ENCODE measurements at places on chromosomes 5 and 9.

DNA sequence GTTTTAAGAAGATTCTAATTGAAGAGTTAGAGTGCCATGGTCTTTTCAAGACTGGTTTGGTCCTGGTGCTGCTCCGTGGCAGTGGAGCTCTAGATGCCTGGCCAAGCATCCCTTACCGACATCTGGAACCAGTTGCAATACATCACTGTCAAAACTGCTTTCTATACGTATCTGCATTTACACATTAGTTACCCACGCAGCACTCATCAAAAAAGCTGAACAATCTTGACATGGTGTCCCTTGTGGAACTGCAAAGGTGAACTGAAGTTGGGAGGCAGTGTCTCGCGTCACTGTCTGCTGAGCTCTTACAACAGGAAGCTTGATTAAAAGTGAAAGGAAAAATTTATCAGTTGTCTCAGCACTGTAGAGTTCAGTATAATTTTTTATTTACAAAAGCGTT, 82.6 kb downstream of the PBX3 start:
- DNase-seq: peak; percentile 30

DNA sequence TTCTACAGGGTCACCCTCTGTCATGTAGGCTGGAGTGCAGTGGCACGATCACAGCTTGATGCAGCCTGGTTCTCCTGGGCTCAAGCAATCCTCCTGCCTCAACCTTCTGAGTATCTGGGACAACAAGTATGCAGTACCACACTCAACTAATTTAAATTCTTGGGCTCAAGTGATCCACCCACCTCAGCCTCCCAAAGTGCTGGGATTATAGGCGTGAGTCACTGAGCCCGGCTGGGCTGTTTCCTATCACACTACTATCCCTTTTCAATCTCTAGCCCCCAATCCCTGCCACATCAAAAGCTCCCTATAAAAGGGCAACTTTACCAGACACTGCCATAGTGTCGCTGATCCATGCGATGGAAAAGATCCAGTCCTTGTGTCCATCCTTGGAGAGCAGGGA, 20.4 kb downstream of the DCAF12 start:
- no peak for DNase-seq

- DNase-seq: no peak
These were observed 216.0 kb upstream of the ANKRD55 start for GRCh38 chr5:56449071-56449640.

DNA sequence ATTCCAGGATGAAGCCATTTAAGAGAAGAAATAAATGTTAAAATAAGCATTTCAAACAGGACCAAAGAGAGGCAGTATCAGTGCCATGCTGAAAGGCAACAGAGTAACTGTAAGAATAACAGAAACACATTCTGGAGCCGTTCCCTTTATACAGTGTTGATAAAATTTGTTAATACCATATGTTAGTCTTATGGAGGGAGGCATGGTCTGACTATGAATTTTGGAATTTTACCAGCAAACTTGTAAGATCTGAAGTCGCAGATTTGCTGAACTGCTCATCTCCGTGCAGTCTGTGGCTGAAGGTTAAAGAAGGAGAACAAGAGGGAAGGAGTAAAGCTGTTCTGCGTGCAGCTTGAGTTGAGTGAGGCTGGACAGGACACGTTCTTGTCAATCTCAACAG, 508.4 kb downstream of the NFIB start:
- no peak for DNase-seq

GRCh38 chr5:125093776-125094175, 347.3 kb upstream of the ZNF608 start:
- DNase-seq: no peak

- peak; percentile 86 for DNase-seq
These were observed 2.8 kb downstream of the IL3 start for GRCh38 chr5:132063090-132063911.

- DNase-seq: peak; percentile 64
These were observed 1.3 kb downstream of the CD72 start for GRCh38 chr9:35616681-35617459.

DNA sequence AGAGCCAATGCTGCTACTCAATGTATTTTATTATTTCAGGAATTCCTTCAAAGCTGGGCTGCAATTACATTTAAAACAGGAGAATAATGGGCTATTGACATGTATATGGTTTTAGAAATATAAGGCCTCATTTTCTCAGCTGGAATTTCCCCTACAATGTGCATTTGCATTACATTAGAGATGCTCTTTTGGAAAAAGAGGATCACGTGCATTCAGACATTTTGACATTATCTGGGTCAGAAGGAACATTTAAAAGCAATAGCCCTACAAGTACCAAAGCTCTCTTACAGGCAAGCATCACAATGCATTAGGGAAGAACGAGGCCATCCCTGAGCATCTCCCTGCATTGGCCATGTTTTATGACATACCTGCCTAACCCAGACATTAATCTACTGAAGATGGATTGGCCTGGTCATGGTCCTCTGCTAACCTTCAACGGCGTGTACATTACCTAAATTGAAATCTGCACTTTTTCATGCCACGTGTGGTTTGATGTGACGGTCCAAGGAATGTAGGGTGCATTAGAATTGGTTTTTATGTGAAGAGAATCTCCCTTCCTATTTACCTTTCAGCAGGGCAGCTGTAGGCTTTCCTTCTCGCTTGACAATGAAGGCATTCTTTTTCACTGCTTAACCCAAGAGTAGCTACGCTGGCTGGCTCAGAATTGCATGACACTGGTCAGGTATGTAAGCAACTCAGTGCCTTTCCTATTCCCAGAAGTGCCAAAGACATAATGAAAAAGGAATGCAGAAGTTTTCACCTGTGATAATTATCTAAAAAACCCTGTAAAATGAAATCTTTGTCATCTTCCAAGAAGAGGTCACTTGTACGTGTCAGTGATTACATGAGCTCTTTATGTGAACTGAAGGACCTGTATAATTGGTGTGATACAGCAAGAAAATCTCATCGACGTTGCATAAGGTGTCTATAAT, 212.3 kb upstream of the MPDZ start:
- peak; percentile 53 for DNase-seq

- DNase-seq: peak; percentile 57
These were observed 360.5 kb downstream of the KCTD16 start for GRCh38 chr5:144531188-144531587.

DNA sequence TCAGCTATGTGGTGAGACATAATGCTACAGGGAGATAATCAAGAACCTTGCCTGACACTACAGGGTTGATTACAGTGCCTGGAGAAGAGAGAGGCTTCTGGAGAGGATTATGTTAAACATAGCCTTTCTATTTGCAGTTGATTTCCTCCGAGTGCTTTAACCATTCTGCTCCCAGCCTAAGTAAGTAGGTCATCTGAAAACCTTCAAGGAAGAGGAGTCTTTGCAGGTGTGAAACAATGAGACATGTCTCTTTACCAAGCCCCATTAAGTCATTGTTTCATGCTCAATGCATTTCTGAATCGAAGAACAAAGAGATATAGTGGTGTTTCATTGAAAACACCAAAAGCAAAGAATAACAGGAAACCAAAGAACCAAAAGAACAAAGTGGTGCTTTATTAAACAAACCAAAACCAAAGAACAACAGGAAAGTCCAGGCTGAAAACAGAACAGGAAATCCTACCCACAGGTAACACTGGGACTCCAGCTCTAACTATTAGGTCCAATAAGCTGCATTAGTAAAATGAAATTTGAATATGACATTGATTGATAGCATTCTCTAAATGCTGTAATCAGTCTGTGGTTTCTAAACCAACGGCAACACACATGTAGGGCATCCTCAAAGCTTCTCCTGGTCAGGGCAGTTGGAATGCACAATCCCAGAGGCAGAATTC, 113.3 kb upstream of the SPATA31D4 start:
- DNase-seq: peak; percentile 74

- DNase-seq: no peak
These were observed 20.3 kb downstream of the LPCAT1 start for GRCh38 chr5:1503241-1504068.

DNA sequence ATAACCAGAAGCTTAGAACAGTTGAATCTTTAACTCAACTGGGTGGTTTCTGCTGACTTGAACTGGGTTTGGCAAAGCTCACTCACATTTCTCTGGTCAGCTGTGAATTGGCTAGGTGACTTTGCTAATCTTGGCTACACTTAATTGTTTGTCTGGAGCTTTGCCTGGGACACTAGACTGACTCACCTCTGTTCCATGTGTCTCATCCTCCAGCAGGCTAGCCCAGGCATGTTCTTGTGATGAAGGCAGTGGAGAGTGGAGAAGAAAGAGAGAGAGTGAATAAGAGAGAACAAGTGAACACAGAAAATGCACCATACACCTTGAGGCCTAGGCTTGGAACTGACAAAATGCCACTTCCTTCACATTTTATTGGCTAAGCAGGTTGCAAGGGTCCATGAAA, 32.6 kb downstream of the SPATA31D1 start:
- peak; percentile 19 for DNase-seq

DNA sequence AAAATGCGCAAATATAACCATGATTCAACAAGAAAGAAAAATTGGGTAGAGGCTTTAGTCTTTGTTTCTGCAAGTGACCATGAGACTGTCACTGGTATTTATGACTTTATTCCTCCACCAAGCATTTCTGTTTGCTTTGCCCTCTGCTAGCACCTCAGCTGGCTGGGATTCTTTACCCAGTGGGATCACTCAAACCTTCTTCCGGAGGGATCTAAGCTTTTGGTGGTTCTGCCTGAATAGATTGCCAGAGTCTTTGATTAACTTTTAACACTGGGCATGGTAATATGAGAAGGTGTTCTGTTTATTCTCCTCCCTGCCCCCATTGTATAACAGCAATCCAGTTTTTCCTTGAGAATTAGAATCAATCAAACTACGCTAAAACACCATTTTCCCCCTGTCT, 59.1 kb upstream of the FBN2 start:
- DNase-seq: no peak

DNA sequence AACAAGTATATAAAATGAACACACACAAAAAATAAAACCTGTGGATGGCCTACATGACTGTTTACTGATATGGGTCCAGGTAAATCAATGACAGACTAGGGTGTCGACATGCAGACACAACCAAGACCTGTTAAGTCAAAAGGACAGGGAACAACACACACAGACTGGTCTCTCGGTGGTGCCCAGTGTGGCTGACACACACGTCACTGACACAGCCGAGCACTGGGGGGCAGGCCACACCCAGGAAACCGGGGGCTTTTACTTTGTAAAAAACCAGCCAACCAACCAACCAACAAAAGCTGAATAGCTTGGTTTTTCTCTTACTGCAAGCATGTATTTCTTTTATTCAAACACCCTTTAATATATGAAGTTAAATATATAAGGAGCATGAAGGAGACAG, 5.0 kb downstream of the FAM163B start:
- DNase-seq: peak; percentile 27

GRCh38 chr5:78359831-78360673, at the start of gene SCAMP1:
Gene SCAMP1 (plus strand): TSS chr5:78360617. CDS start chr5:78360672, 55 bp downstream.
- DNase-seq: peak; percentile 97

GRCh38 chr5:61044545-61044944, 99.5 kb downstream of the NDUFAF2 start:
- no peak for DNase-seq

- DNase-seq: peak; percentile 93
These were observed 34.8 kb downstream of the LSM11 start for GRCh38 chr5:157778121-157778805.

DNA sequence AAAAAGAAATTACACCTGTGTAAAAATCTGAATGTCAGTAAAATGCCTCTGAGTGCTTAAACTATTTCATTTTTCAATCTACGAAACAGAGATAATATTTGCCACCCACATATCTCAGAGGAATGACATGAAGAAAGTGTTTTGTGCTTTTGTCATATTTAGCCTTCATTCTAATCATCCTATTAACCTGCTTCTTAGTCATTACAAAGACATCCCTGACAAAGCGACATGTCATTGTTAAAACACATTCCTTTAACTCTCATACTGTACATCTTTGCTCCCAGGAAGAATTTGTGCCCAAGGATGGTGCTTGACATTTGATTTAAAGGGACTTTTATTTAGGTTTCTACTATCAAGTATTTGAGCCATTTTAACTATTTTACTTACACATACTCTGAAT, 275.9 kb downstream of the DMRTA1 start:
- DNase-seq: no peak

- no peak for DNase-seq
These were observed 3.4 kb upstream of the GCNT4 start for GRCh38 chr5:75055727-75056144.

GRCh38 chr5:654071-654778, 38.9 kb downstream of the TPPP start:
- no peak for DNase-seq

DNA sequence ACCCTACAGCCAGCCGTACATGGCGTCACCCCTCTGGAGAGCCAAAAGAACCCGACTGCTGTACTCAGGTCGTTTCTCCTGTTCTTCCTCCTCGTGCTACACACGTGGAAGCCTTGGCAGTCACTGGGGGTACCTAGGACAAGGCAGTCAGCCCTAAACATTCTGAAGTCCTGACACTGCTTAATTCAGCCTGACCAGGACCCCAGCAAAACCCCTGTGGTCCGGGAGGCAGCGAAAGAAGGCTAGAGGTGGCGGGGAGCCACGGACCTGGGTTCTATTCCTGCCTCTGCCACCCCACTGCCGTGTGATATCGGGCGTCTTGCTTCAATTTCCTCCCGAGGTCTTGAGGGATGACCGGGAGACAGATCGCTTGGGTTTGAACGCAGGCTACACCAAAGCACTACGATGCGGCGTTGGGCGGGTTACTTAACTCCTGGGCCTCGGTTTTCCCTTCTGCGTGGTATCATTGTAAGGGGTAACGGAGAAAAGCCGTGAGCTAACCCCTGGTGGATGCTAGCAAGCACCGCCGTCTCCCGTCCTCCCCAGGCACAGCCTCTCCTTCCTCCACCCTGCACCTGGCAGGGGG, 429 bp upstream of the ARL10 start:
- no peak for DNase-seq

DNA sequence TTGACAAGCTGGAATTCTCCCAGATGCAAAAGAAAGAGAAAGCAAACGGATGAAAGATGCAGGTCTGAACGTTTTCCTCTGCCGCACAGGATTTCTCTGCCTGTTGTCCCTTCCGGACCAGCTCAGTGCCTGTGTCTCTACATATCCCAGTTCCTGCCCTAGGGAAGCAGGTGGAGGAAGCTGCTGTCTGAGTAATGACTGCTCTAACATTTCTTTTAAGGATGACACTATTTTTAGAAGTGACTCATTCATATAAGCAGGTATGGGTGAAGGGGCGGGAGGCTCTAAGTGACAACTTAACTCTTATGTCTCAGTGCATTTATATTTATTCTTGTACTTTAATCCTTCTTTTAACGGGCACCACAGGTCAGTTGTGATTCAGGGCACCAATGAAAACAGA, 128.8 kb downstream of the SLC24A2 start:
- DNase-seq: peak; percentile 73

- no peak for DNase-seq
These were observed 180.4 kb downstream of the MLLT3 start for GRCh38 chr9:20441711-20442423.

- DNase-seq: peak; percentile 88
These were observed 7.9 kb downstream of the GABRP start for GRCh38 chr5:170791325-170791954.

- DNase-seq: peak; percentile 25
These were observed 73.1 kb downstream of the DIRAS2 start for GRCh38 chr9:90569511-90569910.

DNA sequence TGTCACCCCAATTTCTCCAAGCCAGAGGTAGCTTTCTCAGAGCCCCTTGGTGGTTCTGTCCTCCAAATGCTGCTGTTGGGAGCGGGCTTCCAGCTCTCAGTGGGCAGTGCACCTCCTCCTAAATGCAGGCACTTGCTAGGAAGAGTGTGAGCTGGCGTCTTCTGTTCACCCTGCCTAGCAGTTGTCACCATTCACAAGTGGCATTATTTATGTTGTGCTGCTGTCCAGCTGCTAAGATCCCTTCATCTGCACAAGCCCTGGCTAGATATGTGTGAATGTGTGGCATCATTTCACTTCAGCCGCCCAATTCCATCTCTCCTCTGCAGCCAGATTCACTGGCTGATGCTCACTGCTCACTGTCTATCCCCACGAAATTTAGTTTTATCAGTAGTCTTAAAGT, 43.7 kb downstream of the SLC36A1 start:
- DNase-seq: no peak
